Sciatic nerve (tissue), 2 donors: ENCODE measurements at places on chromosomes 5 and 9. TPM values are rescaled to one million over a fixed set of nuclear protein-coding genes. Genes with fewer than 3 reads are reported as not detected.

DNA sequence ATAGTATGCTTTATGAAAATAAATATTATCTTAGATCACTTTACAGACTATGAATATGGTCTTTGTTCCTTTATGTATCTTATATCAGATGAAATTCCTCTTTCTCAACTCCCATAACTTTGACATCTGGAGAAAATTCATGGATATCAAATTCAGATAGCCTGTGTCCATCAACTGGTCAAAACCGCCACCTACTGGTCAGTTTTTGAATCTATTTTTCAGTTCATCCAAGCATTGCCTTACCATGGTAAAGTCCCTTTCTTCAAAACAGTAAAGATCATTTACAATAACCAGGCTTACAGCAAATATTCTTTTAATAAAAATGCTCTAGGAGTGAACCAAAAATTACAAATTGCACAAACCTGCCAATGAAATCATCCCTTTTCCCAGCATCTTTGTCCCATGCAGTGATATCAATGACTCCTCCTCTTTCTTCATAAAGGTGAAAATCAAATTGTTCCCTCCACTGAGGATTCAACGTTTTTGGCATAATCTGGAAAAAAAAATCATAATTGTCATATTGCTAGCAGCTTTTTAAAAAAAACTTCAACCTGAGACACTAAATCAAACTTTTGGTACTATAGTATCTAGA lies 290.5 kb downstream of the SLF1 start:
- DNase-seq = no peak

DNA sequence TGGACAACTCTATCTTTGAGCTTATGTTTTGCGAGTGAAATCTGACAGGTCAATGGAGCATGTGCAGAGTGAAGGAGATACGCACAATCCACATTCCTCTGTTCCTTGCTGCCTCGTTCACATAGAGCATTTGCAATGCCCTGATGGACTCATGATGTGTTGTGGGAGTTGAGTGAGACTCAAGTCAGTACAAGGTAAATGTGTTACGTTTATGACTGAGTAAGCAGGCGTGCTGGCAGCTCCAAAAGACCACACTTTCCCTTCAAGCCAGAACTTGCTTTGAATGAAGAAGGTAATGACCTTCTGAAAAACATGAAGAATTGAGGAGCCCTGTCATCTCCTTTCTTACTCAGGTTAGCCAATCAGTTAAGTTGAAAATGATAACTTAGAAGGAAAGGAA lies 477.8 kb downstream of the CTNND2 start:
- DNase-seq = no peak

DNA sequence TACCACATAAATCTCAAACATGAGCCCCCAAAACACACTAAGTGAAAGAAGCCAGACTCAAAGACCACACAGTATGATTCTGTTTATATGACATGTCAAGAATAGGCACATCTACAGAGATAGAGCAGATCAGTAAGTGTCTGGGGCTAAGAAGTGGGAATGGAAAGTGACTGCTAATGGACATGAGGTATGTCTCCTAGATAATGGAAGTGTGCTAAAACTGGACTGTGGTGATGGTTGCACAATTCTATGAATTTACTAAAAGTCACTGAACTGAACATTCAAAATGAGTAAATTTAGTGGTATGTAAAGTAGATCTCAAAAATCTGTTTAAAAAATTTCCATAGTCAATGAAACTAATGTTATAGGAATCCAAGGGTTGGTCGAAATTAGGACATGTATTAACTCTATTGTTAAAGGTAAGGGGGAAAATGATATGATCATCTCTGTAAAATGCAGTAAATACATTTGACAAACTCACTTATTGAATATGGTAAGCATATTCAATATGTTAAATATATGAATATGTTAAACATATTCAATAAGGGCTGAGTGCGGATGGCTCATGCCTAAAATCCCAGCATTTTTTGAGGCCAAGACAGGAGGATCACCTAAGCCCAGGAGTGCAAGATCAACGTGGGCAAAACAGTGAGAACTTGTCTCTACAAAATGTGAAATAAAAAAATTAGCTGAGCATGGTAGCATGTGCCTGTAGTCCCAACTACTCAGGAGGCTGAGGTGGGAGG lies 51.7 kb downstream of the NUP155 start:
- DNase-seq = no peak

GRCh38 chr5:166562246-166562645 lies 1729.2 kb upstream of the WWC1 start:
- no peak for DNase-seq

- DNase-seq = no peak
These were observed 621 bp downstream of the PCDHGA11 start for GRCh38 chr5:141421489-141421855.

DNA sequence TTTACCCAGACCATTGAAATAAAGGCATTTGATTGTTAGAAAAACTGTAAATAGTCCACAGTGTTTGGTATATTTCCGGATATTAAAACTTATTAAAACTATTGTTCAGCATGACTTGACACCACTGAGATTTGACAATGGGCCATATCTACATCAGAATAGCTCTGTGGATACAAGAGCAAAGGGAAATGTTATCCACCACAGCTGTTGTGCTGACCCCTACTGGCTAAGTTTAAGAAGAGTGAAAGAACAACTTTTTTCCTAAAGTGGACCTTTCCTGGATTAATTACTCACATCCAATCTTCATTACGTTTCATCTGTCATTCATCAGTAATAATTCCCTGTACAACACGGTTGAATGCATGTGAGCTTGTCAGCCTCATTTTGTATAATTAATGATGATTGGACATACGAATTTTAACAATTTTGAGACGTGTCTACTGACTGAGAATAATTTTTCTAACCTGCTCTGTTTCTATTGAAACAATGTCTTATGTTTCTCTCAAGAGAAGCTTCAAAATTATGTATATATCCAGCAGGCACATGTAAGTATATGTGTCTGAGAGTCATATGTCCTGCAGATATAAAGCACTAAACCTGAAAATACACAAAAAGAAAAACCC lies 1952.6 kb downstream of the MAT2B start:
- no peak for DNase-seq

GRCh38 chr5:17339841-17340240 lies 122.4 kb downstream of the BASP1 start:
- no peak for DNase-seq

DNA sequence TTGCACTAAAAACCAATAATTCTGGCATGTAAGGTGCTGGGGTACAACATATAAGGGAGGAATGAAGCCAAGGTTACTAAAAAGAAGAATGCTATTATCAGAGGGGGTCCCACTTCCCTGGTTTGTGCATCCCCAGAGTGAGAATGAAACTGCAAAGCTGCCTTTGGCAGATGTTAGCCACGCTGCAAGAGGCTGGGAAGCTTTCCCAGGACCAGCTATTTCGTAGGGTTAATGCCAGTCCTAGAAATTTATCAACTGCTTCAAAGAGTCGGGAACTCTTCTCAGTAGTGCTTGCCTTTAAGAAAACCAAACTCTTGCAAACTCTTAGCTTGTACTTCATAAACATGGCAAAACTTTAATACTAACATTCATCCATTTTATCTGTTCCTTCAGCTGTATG lies 87.5 kb upstream of the NR5A1 start:
- no peak for DNase-seq

- DNase-seq = no peak
These were observed 373.0 kb upstream of the MEF2C start for GRCh38 chr5:89255845-89256463.

- no peak for DNase-seq
These were observed 363.8 kb downstream of the LRRC70 start for GRCh38 chr5:62942384-62942783.

DNA sequence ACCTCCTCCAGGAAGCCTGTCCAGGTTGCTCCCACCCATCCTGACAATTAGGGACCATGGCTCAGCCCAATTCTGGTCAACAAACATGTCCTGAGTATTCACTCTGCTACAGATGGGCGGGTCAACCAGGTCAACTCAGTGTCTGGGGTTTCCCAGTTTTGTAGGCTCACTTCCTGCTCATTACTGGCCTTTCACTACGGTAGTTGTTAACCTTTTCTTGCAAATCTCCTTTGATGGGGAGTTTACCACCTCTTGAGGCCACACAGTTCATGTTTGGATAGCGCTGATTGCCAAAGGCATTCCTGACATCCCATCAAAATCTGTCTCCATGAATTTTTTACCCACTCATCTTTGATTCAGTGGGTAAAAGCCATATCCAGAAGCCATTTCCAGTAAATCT lies 13.8 kb downstream of the TMEM8B start:
- no peak for DNase-seq

DNA sequence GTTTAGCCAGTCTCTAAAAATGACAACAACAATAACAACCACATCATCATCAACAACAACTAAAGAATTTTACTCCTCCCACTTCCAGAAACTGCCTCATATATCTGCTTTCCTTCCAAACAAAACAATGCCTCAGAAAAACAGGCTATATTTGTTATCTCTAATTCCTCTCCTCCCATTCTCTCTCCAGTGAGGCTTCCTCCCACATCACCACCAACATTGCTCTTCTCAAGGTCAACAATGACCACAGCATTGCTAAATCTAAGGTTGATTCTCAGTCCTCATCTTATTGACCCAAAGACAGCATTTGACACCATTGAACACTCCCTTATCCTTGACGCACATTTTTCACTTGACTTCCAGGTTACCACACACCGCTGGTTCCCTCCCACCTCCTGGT lies 38.1 kb upstream of the PRUNE2 start:
- no peak for DNase-seq

GRCh38 chr9:136054798-136055714 lies 40.0 kb downstream of the NACC2 start:
- no peak for DNase-seq

- DNase-seq = no peak
These were observed 122.8 kb upstream of the DHFR start for GRCh38 chr5:80777347-80778287.

The WWC1 gene
- 2.1 TPM for total RNA-seq

The CCL19 gene
- total RNA-seq = 1.3 TPM

The NKD2 gene
- total RNA-seq = 0.89 TPM

The RORB gene
- 2.5 TPM for total RNA-seq

The PARP8 gene
- 30.4 TPM for total RNA-seq
